ENCODE measurements at places on chromosomes 4 and X.
A peak's percentile ranks its signal among the peaks of the same experiment; 100 is the strongest.

- DNase-seq = no peak
Measured at GRCh38 chr4:139458999-139459398, 5.1 kb downstream of the RAB33B start.

- DNase-seq = no peak
Measured at GRCh38 chr4:140330311-140330900, 43.0 kb upstream of the SCOC start.

DNA sequence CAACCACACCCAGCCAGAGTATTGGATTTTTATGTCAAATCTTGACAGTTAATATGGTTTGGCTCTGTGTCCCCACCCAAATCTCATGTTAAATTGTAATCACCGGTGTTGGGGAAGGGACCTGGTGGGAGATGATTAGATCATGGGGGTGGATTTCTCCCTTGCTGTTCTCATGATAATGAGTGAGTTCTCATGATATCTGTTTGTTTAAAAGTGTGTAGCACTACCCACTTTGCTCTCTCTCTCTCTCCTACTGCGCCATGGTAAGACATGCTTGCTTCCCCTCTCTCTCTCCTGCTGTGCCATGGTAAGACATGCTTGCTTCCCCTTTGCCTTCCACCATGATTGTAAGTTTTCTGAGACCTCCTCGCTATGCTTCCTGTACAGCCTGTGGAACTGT lies 86.9 kb upstream of the COX18 start:
- no peak for DNase-seq

DNA sequence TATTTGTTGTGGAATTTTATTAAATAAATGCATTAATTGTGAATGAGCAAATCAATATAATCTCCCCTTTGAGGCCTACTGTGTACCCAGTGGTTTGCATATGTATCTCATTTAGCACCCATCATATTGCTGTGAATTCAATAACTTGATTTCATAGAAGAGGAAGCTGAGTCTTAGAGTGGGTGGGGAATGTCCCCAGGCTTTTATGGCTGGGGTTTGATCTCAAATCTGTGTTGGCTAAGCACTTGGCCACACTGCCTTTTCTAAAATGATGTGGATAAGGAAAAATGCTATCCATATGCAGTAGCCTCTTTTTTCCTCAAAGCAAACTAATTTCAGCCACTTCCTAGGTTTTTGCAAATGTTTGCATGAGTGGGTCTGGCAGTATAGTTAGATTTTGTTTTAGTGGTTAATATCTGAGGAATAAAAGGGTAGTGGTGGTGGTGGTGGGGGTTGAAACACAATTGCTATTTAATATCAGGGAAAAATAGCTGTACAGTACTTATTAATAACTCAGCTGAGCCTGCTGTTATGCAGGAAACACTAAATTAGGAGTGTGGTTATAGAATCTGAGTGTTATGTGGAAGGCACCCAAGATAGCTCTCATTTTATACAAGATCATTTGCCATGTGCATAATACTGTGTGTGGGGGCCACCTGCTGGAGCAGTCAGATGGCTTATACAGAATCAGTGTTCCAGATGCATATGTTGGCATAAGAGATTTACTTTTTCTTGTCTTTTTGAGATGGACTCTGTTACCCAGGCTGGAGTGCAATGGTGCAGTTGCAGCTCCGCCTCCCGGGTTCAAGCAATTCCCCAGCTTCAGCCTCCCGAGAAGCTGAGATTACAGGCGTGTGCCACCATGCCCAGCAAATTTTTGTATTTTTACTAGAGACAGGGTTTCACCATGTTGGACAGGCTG lies 108.0 kb downstream of the TMEM131L start:
- DNase-seq = peak; percentile 16

- no peak for DNase-seq
Measured at GRCh38 chrX:133544115-133544514, 128.8 kb upstream of the GPC4 start.

GRCh38 chr4:521636-522330 lies 22.8 kb downstream of the PIGG start:
- DNase-seq = no peak

DNA sequence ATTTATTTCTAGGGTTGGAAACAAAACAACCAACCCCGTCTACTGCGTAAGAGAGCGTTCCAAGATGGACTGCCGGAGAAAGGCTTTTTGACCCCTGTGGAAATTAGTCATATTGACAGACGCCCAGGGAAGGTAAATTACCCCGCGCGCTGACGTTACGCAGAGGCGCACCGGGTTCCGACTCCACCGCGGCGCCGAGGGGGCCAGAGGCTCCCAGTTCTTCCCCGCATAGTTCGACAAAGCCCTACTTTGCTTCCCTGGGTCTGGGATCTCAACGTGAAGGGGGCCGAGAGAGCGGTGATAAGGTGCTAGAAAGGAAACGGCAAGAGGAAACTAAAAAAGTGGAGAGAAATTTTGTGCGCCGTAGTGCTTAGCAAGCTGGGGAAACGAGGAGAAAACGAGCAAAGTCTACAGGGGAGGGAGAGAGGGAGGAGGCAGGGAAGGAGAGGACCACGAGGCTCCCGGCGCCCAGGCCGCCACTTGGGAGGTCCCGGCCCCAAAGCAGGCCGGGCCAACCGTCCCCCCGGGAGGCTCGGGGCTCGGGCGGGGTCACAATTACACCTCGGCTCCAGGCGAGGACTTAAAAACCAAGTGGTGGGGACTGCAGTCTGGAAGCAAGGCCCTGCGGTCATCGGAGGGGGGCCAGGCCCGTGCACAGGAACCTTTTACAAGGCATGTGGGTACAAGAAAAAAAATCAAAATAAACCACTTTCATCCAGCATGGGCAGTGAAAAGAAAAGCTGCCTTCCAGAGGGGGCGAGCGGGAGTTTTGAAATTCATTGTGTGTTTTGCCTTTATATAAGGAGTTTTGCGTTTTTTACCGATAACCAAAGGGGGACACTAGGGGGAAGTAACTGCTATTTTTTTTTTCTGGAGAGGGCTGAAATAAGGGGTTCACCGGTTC lies 13.2 kb downstream of the HAND2 start:
- DNase-seq = no peak

DNA sequence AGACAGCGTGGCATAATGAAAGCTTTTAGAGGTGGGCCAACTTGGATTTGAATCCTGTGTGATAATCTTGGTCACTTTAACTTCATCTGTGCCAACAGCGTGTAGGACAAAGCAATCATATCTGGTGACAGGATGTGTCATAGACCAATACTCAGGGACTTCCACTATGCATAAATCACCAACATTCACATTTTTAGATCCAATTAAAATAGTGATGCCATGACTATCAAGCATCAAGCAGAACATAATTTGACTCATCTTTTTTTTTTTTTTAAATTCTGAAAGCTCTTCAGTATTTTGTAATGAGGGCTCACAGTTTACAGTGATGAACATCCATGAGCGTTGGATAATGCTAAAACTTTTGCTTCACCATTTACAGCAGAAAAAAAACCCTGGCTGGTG lies 27.3 kb upstream of the RAPGEF2 start:
- no peak for DNase-seq

GRCh38 chr4:48654015-48654664 lies 125.9 kb downstream of the FRYL start:
- no peak for DNase-seq

DNA sequence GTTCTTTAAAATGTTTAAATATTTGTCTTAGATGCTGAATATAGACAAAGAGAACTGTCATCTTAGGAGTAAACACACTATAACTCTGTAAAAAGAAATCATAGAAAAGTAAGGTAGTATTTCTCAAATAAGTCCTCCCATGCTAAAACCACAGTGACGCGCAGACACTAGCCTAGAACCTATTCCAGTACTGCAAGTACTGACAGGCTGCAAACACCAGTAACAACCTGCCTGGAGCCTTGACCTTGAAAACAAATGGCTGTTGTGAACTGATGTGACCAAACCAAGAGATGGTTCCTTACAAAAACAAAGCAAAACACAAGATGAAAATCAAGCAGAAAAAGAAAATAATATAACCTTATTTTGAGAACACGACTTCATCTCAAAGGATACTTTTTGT lies 8.5 kb downstream of the TIFA start:
- DNase-seq = no peak

- no peak for DNase-seq
Measured at GRCh38 chr4:177660223-177660622, 218.0 kb upstream of the AGA start.

GRCh38 chr4:56603297-56603696 lies 77.8 kb downstream of the HOPX start:
- DNase-seq = no peak

- no peak for DNase-seq
Measured at GRCh38 chrX:48848847-48849246, 13.4 kb upstream of the PCSK1N start.

DNA sequence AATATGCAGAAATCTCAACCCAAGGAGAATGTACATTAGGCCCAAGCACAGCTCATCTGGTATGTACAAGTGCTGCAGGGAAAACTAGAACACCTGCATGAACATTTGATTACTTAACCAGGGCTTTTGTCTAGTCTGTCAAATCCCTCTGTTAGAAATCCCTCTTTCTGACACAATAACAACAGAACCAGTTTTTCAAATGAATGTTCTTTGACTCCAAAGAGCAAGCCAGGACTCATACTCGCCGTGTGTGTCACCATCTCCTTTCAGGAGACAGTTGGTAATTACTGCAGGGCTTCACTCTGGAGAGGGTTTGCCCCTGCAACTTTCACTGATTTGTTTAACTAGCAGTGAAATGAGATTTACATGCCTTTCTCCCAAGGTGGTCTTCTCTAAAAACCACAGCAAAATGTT lies 143.0 kb upstream of the FAM241A start:
- DNase-seq = no peak

DNA sequence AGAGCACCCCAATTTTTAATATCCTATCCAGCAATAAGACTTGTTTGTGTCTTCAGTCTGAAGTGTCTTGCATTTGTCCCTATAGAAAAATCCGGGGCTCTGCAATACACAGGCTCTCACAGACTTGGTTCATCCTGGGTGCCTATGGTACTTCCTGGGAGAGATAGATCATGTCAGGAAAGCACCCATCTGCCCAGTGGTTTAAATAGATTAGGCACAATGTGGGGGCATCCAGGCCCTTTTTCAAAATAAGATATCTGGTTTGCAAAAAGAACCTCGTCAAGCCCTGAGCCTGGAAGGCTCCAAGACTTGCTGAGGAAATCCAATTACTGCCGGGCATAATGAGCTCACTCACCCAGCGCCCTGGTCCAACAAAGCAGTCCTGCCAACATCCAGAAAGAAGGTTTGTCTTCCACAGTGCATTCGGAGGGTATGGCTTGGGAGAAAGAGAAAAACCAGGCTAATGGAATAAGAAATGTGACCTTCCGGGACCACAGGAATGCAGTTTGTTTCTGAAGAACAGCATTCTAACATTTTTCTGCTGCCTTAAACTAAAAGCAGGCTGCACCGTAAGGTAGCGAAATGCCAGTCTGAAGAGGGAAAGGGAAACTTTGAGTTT lies 11.6 kb downstream of the JAKMIP1 start:
- no peak for DNase-seq

GRCh38 chr4:53355930-53356521 lies 9.8 kb downstream of the SCFD2 start:
- no peak for DNase-seq

GRCh38 chrX:37818031-37818430 lies 29.3 kb downstream of the DYNLT3 start:
- no peak for DNase-seq

- DNase-seq = no peak
Measured at GRCh38 chr4:18012134-18012806, 9.3 kb downstream of the LCORL start.

- no peak for DNase-seq
Measured at GRCh38 chr4:38832206-38832605, 24.4 kb downstream of the TLR6 start.

DNA sequence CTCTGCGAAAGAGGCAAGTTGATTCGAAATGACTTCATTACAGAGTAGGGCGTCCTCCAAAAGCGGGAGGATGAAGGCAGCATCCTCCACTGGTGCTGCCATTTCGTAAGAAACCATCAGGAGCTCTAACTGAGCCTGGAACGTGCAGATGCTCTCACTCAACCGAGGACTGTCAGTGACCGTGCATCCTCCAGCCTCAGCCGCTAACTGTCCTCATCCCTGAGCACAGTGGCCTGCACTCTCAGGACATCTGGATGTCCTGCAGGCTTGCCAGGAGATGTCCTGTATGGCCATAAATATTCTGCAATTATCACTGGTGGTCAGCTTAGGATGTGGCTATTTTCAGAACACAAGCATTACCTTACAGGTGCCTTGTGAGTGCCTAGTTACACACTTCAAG lies 107.1 kb upstream of the ADRA2C start:
- DNase-seq = no peak

- DNase-seq = no peak
Measured at GRCh38 chr4:182644683-182645050, 272.5 kb downstream of the DCTD start.

- no peak for DNase-seq
Measured at GRCh38 chr4:38411092-38411491, 252.9 kb upstream of the KLF3 start.

DNA sequence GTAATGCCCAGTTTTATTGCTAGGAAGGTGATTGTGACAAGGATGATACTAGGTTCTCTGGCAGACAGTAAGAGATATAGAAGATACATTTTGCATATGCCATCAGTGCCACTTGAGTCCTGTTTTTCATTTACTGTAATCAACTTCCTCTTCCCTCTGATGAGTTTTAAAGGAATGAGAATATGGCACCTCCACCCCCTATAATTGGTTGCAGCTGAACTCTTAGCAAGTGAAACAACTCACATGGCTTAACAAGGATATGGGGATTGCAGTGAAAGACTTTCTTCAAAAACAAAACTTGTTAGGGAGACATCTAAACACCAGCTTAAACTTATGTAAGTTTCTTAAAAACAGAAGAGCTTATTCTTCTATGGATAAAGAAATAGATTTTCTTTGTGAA lies 90.0 kb downstream of the AREG start:
- no peak for DNase-seq

GRCh38 chr4:53908661-53909078 lies 155.7 kb downstream of the CHIC2 start:
- DNase-seq = no peak

DNA sequence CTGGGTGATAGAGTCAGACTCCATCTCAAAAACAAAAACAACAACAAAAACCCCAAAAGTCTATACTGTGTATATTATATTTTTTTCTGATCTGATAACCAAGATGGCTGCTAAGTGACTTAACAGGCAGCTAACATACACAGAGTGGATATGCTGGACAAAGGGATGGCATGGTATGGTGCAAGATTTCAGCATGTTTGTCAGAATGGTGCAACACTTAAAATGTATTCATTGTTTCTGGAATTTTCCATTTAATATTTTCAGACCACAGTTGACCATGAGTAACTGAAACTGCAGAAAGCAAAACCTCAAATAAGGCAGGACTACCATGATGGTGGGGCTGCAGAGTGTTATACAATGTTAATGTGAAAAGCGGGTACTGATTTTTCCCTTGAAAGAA lies 6.1 kb upstream of the BOD1L1 start:
- DNase-seq = no peak

GRCh38 chr4:140697709-140698560 lies 58.2 kb downstream of the TBC1D9 start:
- DNase-seq = no peak

GRCh38 chr4:129218360-129218759 lies 122.4 kb downstream of the C4orf33 start:
- no peak for DNase-seq

GRCh38 chrX:31329298-31329697 lies 257.5 kb upstream of the FTHL17 start:
- no peak for DNase-seq

GRCh38 chr4:38067499-38067898 lies 107.3 kb downstream of the PTTG2 start:
- no peak for DNase-seq

GRCh38 chr4:5918331-5918985 lies 25.6 kb upstream of the CRMP1 start:
- DNase-seq = no peak

Data from T-helper 17 cell (primary cell).